Stimulated activated CD4-positive, alpha-beta T cell treated with anti-CD3 and anti-CD28 coated beads, Interleukin-1b, Interleukin-23, amount 100 ng/mL, for 1 hour (primary cell): ENCODE measurements at places on chromosomes 2 and 18.

DNA sequence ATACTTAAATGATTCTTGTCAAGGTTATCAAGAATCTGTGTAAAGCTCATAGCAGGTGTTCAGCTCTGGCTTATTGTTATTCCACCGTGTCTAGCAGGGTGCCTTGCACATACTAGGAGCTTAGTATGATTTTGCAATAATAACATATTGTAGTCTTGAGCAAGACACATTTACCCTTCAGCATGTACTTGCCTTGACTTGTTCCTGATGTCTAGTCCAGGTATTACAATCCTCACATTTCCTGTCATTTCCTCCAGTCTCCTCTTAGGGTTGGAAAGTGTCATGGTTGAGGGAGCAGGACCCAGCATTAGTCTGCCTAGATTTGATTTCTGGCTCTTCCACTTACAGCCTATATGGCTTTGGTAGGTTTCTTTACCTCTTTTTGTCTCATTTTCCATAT lies 246.1 kb downstream of the RAD51AP2 start:
- DNase-seq: no peak

- DNase-seq: no peak
Observed at GRCh38 chr2:98087447-98088020, 567 bp downstream of the VWA3B start.

- DNase-seq: no peak
Observed at GRCh38 chr2:175599966-175600831, 401.9 kb downstream of the LNPK start.

- no peak for DNase-seq
Observed at GRCh38 chr2:48249025-48249424, 280.9 kb upstream of the STON1 start.

- no peak for DNase-seq
Observed at GRCh38 chr2:43039376-43040080, 186.9 kb downstream of the ZFP36L2 start.

DNA sequence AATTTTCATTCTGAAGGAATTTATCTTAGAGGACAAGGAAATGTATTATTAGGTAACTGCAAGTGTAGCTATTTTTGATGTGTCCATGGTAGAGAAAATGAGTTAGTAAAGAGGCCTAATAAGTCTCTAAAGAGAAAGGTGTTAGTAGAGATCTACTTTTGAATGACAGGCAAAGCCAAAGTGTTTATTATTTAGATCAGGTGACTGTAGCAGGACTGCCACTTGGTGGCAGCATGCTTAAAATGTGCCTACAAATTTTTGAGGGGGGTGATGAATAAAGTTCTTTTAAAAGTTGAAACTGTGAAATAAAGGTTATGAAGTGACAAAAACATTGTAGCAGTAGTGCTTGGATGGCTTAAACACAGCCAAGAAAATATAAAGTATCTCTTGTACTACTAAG lies 421.5 kb upstream of the MEIS1 start:
- DNase-seq: no peak

- no peak for DNase-seq
Observed at GRCh38 chr18:69035756-69036155, 237.9 kb downstream of the CCDC102B start.

- DNase-seq: no peak
Observed at GRCh38 chr2:37582481-37583220, 88.8 kb downstream of the CDC42EP3 start.

- DNase-seq: no peak
Observed at GRCh38 chr2:169897834-169898233, 70.6 kb downstream of the UBR3 start.

- DNase-seq: no peak
Observed at GRCh38 chr2:62440281-62440946, 65.6 kb downstream of the TMEM17 start.

DNA sequence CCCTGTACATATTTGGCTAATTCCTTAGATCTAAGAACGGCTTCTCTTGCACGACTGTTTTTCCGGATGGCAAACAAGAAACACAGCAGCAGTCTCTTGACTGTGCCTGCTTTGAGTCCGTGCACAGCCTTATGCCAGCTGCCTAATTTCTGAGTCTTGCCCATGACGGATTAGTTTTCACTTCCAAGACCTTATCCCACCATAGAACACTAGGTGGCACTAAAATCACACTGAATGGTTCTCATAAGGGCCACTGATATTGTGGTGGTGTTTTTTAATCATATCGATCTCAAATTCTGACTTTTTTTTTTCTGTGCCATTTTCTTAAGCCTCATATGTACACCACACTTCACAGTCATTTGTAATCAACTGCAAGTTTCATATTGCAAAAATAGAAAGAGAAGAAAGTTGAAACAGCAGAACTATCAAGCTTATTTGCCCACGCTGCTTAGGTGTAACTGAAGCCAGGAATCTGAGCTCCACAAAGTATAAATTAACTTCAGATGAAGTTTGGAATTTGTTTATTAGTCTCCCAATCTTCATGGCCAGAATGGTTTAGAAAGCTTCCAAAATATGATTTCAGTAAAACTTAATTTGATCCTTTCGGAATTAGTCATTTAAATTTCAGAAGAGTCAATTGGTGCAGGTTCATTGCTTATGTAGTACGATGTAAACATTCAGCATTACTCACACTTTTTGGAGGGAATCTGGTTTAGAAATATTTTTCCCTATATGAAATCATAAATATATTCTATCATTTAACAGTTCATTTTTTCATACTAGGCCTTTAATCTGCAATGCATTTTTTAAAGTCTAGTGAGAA lies 45.5 kb upstream of the SCN7A start:
- DNase-seq: no peak

- DNase-seq: no peak
Observed at GRCh38 chr18:69780851-69781250, 166.8 kb downstream of the CD226 start.

DNA sequence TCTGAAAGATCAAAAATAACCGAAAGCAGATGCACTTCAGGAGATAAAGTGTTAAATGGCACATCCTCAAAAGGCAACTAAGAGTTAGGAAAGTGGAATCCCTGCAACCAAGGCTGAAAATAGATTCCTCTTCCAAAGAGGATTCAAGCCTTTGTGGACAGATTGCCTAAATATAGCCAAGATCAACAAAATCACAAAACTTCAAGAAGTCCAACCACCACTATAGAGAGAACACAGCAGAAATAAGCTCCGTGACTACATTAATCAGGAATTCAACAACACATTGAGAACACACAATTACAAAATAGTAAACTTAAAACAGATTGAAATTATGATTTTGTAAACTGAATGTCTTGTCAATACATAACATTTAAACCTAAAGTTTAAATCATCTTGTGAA lies 165.7 kb downstream of the LNPK start:
- no peak for DNase-seq

- DNase-seq: no peak
Observed at GRCh38 chr2:188369365-188369764, 77.7 kb downstream of the GULP1 start.

- DNase-seq: no peak
Observed at GRCh38 chr2:146784602-146785001, 1060.2 kb upstream of the ACVR2A start.

GRCh38 chr18:79799619-79800370 lies 2.1 kb downstream of the KCNG2 start:
- DNase-seq: no peak

DNA sequence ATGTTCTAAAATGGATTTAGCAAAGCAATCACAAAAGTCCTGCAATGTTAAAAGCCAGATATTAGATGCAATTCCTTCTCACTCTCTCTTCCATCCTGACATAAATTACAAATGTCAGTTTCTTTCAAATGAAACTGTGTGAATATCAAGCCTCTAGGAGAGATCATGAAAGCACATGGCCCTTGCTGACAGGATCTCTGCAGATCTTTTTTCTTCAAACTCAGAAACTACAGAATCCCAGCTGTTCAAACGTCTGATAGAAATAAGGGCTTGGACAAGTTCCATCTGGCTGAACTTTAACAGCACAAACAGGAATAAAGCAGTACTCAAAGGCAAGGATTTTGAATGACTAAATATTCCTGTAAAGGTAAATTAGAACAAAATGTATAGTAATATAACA lies 47.6 kb downstream of the PDE1A start:
- DNase-seq: no peak

DNA sequence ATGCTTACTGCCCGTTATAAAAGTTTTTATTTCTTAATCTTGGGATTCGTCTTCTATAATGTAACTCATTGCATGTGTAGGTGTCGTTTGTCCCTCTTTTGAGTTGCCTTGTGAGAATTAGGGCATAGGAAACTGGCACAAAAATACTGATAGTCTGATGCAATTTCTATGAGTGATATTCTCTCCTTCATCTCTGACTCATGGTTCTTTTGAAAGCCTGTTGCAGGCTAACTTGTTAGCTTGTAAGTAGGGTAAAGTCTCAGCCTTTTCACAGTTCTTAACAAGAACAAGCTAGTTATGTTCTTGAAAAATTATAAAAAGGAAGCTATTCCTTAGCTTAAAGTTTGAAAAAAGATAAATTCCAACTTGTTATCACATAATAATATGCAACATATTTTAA lies 1085.4 kb upstream of the NRXN1 start:
- no peak for DNase-seq

- DNase-seq: no peak
Observed at GRCh38 chr2:71393216-71393615, 60.1 kb upstream of the DYSF start.

- DNase-seq: no peak
Observed at GRCh38 chr2:169065422-169065821, 3.9 kb upstream of the DHRS9 start.

DNA sequence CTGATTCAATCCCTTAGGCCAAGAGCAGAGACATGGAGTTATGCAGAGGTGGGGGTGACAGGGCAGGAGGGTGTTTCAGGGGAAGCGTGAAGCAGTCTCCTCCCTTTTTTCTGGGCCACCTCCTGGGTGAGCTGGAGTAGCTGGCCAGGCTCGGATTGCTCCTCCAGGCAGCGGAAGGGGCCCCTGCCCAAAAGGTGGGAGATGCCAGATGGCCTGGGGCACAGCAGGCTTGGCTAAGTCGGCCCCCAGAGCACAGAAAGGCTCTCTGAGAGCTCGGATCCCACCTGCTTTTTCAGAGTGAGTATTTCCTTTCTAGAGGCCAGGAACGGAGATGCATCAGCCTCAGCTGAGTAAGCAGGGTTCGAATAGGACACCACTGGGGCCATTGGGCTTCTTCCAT lies 196.9 kb downstream of the ANKRD30B start:
- no peak for DNase-seq

GRCh38 chr2:215879977-215880940 lies 133.1 kb downstream of the MREG start:
- DNase-seq: no peak

GRCh38 chr18:78796693-78797455 lies 182.7 kb upstream of the SALL3 start:
- no peak for DNase-seq

- DNase-seq: no peak
Observed at GRCh38 chr18:59932401-59932800, 32.6 kb downstream of the PMAIP1 start.

DNA sequence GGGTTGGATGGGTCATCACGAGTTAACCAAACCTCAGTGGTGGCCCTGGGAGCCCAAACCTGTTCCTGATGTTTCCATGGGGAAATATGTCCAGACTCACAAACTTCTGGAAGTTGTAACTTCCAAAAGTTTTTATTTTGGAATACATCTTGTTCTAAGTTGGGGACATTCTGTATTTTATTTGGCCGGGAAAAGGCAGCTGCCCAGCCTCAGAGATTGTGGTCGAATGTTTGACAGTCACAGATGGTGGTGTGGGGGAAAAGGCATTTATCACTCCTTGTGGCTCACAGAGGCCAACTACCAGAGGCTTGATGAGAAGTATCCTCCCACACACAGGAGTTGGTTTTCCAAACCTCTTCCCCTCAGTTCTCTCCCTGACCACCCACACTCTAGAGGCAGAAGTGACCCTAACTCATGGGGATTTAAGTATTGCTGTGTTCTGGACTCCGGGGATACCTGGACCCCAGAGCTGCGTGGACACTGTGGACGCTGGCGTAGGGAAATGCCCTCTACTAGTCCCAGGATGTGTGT lies 124.7 kb upstream of the PPP1CB start:
- no peak for DNase-seq

GRCh38 chr2:240819858-240820606 lies at the start of gene KIF1A:
Gene KIF1A, minus strand, starts transcription at chr2:240820219. Its CDS starts 22,467 bp downstream, at chr2:240797752.
- no peak for DNase-seq

DNA sequence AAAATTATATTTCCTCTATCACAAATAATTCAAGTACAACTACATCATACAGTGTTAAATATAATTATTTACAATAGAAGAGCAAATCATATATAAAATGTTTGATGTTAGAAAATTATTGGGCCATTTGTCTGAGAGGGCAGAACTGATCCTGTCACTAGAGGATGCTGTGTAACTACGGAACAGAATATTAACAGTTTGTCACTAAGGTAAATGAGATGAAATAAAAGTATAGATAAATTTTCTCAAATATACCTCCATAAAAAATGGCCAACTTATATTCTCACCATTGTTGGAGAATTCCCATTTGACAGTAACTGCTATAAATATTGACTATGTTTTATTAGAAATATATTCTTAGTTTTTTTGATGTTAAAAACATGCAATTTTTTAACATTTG lies 1067.4 kb upstream of the DDX18 start:
- no peak for DNase-seq

DNA sequence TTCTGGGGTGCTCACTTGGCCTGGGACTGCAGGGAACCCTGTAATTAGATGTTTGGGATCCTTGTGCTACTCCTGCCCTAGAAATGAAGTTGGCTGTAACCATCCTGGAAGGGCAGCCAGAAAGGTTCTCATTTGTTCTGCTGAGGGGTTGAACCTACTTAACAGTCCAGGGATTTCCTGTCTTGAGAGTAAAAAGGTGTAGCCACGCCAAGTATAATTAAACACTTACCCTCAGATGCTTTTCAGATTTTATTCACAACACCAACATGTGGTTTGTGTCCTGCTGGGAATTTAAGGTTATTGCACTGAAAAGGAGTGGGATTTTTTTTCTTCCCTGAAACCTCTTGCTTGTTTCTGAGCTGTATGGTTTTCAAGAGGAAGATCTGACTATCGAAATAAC lies 222.4 kb upstream of the APCDD1 start:
- no peak for DNase-seq

- DNase-seq: no peak
Observed at GRCh38 chr2:5846881-5847280, 154.7 kb downstream of the SOX11 start.

- no peak for DNase-seq
Observed at GRCh38 chr18:72866901-72867745, 664 bp downstream of the NETO1 start.

- DNase-seq: no peak
Observed at GRCh38 chr2:51710222-51710621, 678.3 kb upstream of the NRXN1 start.

GRCh38 chr18:61852496-61852895 lies 40.3 kb downstream of the RNF152 start:
- DNase-seq: no peak

DNA sequence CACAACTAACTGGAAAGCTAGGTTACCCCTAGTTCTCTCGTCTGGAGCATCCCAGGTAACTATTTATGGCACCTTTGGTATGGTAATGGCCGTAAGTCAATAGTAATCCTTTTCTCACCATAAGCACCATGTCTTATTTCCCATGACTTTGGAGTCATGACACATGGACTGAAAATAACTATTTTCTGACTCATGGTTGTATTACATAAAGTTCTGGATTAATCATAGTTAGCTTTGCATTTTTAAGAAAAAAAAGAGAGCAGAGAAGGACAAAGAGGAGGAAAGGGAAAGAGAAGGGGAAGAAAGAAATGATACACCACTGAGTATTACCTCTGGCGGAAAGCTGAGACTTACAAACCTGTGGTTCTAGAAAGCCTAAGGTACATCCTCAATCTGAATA lies 99.3 kb downstream of the BIN1 start:
- no peak for DNase-seq
